ENCODE measurements at places on chromosomes 4 and X. TPM values are rescaled to one million over a fixed set of nuclear protein-coding genes. Genes with fewer than 3 reads are reported as not detected.

- H3K4me1 ChIP-seq = no peaks in the 10 kb centered on the region
- H3K36me3 ChIP-seq = no peaks in the 10 kb centered on the region
- H3K4me3 ChIP-seq = no peak overlapping the region
- peak; percentile 27 for DNase-seq
- no peak overlapping the region for H3K27ac ChIP-seq
Measured at GRCh38 chrX:148024425-148025148, 43.5 kb downstream of the FMR1NB start.

Gene MAGEA2B
- total RNA-seq = not detected

Gene LUZP4
- not detected for total RNA-seq

GRCh38 chr4:6885953-6886557 lies 23.6 kb upstream of the TBC1D14 start:
- peak; percentile 74 for DNase-seq
- peak overlapping the region; percentile 85 for H3K27ac ChIP-seq
- peaks cover 19% of the 10 kb centered on the region for H3K36me3 ChIP-seq
- no peaks in the 10 kb centered on the region for H3K27me3 ChIP-seq
- no peak overlapping the region for H3K4me3 ChIP-seq

- no peaks in the 10 kb centered on the region for H3K27me3 ChIP-seq
- H3K4me3 ChIP-seq = no peak overlapping the region
- no peak overlapping the region for H3K27ac ChIP-seq
- no peaks in the 10 kb centered on the region for H3K4me1 ChIP-seq
Measured at GRCh38 chr4:108502356-108502755, 118.0 kb upstream of the RPL34 start.
